Brain (organoid and tissue), 16 donors: ENCODE measurements at places on chromosomes 4 and X.

DNA sequence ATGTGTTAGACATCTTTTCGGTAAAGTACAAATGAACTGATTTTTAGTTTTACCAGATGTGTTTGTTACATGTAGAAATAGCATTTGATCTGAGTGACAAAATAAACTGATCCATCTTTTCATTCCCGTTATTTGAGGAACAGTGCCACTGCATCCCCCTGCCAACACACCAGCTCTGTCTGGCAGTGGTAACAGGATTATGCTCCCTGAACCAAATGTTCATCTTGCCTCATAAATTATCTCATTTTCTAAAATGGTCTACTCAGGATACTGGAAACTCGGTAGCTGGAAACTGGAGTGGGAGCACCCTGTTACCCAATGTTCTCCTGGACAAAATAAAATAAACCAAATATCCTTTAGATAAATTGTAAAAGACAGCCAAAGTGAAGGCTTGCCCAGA, 171.6 kb downstream of the FAT4 start:
- peak; percentile 82 for DNase-seq

- DNase-seq = peak; percentile 11
Measured at GRCh38 chrX:44904542-44905115, 31.6 kb downstream of the KDM6A start.

- no peak for DNase-seq
Measured at GRCh38 chr4:612749-613125, 12.6 kb upstream of the PDE6B start.

GRCh38 chrX:39519030-39519488, 578.7 kb downstream of the BCOR start:
- DNase-seq = peak; percentile 98

- DNase-seq = peak; percentile 87
Measured at GRCh38 chr4:38958453-38959190, 73.6 kb downstream of the TMEM156 start.

- peak; percentile 84 for DNase-seq
Measured at GRCh38 chr4:80196922-80197573, at the start of gene PRDM8. TSS of gene PRDM8 (plus strand) at chr4:80197503. CDS start at chr4:80200081, 2,578 bp downstream.

GRCh38 chr4:118981171-118981838, 92.7 kb downstream of the SYNPO2 start:
- no peak for DNase-seq
